ENCODE measurements at places on chromosomes 7 and 10.

GRCh38 chr10:61397175-61397986 lies 55.8 kb downstream of the TMEM26 start:
- DNase-seq = no peak

DNA sequence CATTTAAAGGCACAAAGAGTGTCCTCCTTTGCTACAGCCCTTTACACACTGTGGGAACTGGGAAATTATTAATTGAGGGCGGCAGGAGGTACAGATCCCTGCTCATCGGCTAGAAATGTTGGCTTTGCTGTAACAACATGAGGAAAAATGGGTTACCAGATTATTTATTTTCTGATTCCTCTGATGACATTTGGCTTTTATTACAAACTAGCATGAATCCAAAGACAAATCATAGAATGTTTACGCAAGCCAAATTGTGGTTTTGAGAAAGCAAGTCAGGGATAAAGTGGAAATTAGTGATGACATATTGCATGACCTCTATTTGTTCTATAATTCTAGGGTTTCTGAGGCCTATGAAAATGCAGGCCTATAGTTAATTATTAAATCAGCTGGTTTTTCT lies 126.1 kb upstream of the TMEM196 start:
- DNase-seq = no peak

- no peak for DNase-seq
Observed at GRCh38 chr10:3740157-3740871, 44.7 kb downstream of the KLF6 start.

- no peak for DNase-seq
Observed at GRCh38 chr10:43037440-43037839, 39.4 kb upstream of the RET start.

DNA sequence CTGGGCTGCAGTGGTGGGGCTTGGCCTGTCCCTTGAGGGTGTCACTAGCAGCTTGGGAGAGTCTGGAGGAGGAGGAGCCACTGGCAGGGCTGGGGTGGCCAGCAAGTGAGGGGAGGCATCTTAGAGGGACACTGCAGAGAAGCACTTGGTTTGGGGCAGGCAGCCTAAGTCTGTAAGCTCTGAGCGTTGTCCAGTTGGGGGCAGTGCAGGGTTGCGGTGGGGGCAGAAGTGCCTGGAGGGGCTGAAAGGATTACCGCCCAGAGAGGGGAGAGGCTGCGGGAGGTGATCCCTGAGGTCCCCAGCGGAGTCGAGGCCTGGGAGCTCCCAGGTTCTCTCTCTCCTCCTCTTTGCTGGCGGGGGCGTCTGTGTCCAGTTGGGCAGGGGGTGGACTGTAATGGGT lies 7.4 kb downstream of the ADCYAP1R1 start:
- DNase-seq = no peak

GRCh38 chr10:5942001-5942400 lies 35.3 kb downstream of the IL15RA start:
- no peak for DNase-seq

GRCh38 chr10:30553626-30554439 lies 75.7 kb downstream of the LYZL2 start:
- DNase-seq = no peak

DNA sequence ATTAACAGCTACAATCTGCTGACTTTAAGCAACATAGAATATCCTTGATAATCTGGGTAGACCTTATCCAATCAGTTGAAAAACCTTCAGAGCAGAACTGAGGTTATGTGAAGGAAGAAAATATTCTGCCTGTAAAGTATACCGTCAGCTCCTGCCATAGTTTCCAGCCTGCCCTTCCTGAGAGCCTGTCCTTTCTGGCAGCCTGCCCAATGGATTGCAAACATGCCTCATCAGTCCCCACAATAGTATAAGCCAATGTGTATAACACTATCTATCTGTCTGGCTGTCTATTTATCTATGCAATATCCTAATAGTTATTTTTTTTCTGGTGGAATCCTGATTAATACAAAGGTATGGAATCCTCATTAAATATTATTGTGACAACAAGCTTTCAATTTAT lies 489.2 kb upstream of the KCND2 start:
- no peak for DNase-seq

GRCh38 chr10:33481184-33481583 lies 146.7 kb upstream of the NRP1 start:
- DNase-seq = no peak

DNA sequence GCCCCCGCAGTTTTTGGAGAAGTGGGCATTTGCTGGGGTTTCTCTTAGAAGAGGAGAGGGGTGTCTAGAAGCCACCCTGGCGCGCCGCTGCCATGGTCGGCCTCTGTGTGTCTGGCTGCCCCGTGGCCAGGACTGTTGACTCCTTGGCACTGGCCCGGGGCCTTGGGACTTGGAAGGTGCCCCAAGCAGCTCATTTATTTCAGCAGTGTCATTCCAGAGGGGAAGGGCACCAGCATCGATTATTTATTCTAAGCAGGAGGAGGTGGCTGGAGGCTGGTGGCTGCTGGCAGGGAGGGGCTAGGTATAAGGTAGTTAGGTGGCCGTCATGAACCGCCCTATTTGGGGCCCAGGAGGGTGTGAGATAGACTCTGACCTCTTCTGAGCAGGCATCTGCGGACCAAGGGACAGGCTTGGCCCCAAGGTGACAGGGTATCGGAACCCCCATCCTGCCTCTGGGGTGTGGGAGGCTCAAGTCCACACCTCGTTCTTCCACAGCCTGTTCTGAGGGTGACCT lies 1.6 kb downstream of the GTF2IRD1 start:
- no peak for DNase-seq

DNA sequence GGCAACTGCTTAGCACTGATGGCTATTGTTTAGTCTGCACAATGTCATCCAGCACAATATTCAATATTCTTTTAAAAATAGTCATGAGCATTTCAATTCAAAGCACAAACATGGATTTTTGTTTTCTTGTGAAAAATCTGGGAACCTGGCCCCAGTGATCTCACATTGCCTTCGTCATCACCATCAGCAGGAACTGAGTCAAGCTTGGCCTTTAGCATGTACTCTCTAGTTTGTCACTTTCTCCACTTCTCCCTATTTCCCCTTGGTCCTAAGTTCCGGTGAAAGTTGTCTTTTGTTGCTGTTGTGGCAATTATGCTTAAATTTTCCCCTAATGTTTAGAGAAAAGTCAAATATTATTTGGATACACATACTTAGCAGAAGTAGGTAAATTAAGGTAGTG lies 252.9 kb upstream of the SORCS1 start:
- DNase-seq = no peak

- DNase-seq = no peak
Observed at GRCh38 chr7:6286486-6286885, 14.1 kb upstream of the CYTH3 start.

DNA sequence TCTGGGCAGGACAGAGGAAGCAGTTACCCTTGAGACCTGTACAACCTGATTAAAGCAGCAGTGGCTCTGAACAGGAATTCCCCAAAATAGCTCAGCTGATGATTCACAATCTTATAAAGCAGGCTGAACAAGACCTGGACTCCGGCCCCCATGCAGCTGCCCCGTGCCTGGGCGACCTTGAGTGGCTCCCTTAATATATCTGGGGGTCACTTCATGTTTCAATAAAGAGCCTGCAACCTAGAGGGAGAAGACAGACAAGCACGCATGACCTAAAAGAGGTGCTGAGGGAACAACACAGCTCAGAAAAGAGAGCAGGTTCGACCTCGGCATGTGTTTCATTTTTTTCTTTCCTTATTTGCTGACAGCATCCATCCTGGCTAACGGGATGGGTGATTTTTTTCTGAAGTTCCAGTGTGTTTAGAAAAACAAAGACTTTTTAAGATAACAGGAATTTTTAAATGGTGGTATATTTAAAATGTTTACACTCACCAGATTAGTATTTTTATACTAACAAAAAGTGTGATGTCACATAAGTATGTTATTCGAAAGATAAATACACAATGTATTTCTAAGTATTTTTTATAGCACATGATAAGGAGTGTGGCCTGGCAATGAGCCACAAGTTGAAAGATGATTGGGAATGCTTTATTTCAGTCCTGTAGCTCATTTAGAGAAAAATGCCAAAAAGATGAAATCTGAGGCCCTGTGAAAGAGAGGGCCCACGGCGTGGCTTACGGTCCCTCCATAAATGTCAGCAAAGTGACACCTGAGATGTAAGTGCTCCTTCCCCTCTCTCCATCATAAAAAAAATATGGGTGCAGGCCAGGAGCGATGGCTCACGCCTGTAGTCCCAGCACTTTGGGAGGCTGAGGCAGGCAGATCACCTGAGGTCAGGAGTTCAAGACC lies 161.3 kb downstream of the SLIT1 start:
- DNase-seq = no peak

GRCh38 chr7:104414216-104414615 lies 85.8 kb downstream of the LHFPL3 start:
- DNase-seq = no peak

- no peak for DNase-seq
Observed at GRCh38 chr7:5425507-5426225, 2.0 kb upstream of the TNRC18 start.

DNA sequence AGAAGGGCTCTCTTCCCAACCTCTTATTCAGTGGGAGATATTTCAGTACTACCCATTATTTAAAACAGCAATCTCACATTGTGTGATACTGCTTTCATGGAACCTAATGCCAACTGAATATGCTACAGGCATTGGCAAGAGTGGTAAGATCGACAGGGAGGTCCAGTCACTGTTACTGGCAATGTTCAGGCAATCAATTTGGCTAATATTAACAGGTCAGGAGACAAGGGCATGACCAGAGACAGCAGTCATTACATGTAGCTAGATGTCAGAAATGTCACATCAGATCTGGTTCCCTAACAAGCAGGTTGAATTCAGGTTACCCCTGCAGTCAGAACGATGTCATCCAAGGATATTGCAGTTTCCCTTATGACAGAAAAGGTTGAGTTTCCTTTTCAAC lies 129.4 kb downstream of the ARHGAP12 start:
- DNase-seq = no peak

DNA sequence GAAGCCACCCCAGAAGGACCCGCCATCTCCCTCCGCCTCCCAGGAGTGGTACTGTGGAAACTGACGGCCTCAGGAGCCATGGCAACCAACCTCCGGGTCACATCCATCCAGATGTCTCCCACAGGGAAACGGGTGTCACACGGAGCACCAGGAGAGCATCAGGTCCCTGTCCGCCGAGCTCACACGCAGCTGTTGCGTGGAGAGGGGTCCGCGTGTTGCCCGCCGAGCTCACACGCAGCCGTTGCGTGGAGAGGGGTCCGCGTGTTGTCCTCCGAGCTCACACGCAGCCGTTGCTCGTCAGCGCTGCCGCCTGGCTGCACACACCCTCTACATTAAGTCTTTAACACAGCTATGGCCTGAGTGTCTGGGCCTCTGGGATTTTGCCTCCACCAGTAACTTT lies 311.1 kb upstream of the SHH start:
- DNase-seq = no peak

GRCh38 chr7:55966851-55967250 lies 2.5 kb downstream of the NIPSNAP2 start:
- DNase-seq = no peak

- DNase-seq = no peak
Observed at GRCh38 chr10:97278491-97278989, 13.9 kb downstream of the ARHGAP19 start.

GRCh38 chr10:133100706-133101415 lies 13.1 kb downstream of the ADGRA1 start:
- peak; percentile 65 for DNase-seq

- DNase-seq = no peak
Observed at GRCh38 chr7:144384555-144385245, 18.8 kb downstream of the NOBOX start.

Measured in GM12891 (cell line).